ENCODE measurements at places on chromosomes 4 and X.

DNA sequence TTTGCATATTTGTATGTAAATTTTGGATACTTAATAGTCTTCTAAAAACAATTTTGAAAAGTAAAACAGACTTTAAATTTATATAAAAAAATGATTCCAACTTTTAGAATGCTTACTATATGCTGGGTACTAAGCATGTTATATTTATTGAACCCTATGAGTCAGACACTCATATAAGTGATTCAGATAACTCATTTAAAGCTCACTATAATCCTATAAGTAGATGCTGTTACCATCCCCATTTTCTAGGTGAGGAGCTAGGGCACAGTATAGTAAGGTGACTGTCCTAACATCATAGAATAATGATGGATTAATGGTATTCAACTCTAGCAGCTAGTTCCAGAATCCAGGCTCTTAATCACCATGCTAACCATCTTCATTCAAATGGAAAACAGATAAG is 877.0 kb upstream of the GRID2 start:
- DNase-seq: no peak

GRCh38 chr4:113513382-113513781 is 248.2 kb downstream of the CAMK2D start:
- DNase-seq: no peak

DNA sequence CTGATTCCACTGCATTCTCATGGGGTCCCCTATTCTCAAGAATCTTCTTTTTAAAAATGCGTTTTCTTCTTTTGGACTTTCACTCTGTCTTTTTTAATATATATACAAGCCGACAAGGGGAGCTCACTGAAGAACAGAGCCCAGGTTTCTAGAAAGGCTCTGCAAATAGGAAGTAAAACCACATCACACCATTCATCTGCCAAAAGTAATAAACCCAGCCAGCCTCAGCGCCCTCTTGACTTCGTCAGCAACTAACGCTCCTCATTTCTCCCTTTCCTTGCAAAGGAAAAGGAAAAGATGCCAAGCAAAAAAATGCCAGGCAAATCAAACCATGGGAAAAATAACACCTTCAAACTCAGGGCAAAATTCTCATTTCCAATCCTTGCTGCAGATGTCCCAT is 136.4 kb downstream of the HHIP start:
- DNase-seq: no peak

- DNase-seq: no peak
These were observed 139.5 kb downstream of the TBL1X start for GRCh38 chrX:9604111-9604907.

DNA sequence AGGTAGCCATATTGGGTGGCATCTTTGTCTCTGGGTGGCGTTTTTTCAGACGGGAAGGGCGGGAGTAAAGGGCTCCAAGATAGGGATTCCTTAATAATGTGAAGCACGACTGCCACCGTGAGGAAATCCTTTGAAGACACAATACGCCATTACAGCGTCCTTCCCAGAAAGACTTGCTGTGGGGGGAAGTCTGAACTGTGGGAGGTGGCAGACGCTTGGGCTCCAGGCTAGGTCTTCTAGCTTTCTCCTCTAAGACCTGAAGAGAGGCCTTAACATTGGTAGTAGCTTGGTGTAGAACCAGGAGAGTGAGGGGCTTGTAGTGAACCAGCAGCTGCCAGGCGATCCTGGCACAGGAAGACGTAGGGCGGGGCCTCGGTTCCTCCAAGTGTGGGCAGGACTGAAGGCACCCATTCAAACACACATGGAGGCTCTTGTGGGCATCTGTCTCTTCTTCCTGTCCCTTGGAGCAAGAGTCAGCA is 197.3 kb downstream of the OR13H1 start:
- DNase-seq: no peak

- DNase-seq: no peak
These were observed 61.8 kb upstream of the SFRP2 start for GRCh38 chr4:153850533-153851280.

DNA sequence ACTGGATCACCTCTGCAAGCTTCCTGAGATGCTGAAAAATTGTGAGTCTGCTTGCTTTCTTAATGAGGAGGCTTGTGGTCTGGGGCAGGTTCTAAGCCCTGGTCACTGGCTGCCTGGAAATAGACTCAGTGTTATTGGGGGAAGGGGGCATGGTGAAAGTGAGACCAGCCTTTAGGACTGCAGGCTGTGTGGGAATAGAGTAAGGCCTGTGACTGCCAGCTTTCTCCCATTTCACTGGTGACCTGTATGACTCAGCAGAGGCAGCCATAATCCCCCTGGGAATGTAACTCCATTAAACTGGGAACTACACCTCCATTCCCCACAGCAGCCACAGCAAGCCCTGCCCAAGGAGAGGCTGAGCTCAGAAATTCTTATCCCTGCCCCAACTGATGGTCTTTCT is 55.9 kb upstream of the IL15 start:
- no peak for DNase-seq

DNA sequence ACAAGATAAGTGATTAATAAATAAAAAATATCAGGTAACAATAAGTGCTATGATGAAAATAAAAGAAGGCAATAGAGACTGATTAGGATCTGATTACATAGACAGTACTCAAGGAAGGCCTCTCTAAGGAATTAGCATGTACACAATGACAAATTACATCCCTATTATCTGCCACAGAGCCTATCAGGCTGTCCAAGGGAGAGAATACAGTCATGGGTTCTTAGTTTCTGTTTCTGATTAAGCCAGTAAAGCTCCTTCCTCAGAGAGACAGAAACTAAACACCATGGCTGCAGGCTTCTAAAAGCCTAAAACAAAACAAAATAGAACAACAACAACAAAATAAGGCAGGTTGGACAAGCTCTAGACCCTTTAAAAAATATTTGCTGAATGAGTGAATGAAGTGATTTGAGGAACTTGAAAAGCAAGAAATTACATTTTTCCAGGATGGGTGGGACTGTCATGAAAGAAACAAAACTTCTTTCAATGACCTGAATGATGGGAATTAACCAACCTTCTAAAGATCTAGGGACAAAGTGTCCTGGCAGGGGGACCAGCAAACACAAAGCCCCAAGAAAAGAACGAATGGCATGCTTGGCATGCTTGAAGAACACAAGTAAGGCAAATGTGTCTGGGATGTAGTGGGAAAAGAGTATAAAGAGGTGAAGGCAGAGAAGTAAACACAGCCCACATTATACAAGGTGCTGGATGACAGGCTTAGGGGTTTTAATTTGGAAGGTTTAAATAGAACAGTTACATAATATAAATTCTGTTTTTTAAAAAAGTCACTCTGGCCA is 44.1 kb downstream of the NAA11 start:
- DNase-seq: no peak

- no peak for DNase-seq
These were observed 52.7 kb downstream of the TMEM164 start for GRCh38 chrX:110055616-110056015.

DNA sequence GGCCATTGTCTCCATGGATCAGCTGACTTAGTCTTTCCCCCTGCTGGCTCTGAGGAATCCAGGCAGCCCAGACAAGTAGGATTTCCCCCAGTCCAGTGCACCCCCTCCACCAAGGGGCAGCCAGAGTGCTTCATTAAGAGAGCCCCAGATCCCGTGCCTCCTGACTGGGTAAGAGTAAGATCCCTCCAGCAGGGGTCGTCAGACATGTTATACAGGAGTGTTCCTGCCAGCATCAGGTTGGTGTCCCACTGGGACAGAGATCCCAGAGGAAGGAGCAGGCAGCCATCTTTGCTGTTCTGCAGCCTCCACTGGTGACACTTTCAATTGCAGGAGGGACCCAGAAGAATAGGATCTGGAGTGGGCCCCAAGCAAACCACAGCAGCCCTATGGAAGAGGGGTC is 29.0 kb upstream of the INPP4B start:
- no peak for DNase-seq

GRCh38 chrX:43964936-43965335 is 8.3 kb downstream of the NDP start:
- DNase-seq: no peak

- no peak for DNase-seq
These were observed 5.0 kb downstream of the MSMO1 start for GRCh38 chr4:165332502-165332901.

DNA sequence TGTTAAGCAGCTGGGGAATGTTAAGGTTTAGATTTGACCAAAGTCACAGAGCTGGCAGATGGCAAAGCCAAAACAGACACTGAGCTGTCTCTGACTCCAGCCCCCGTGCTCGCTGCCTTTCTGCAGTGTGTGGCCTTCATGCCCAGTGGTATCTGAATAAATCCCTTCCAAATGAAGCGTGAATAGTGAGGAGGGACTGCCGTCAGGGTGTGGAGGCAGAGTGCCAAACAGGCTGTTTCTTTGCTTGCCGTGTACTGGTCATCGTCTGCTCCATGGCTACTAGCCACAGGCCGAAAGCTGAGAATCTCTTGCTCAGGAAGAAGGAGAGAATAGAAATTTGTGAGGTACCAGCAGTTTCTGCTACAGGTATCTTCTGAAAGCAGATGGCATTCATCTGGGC is 19.7 kb downstream of the PRIMPOL start:
- DNase-seq: no peak

DNA sequence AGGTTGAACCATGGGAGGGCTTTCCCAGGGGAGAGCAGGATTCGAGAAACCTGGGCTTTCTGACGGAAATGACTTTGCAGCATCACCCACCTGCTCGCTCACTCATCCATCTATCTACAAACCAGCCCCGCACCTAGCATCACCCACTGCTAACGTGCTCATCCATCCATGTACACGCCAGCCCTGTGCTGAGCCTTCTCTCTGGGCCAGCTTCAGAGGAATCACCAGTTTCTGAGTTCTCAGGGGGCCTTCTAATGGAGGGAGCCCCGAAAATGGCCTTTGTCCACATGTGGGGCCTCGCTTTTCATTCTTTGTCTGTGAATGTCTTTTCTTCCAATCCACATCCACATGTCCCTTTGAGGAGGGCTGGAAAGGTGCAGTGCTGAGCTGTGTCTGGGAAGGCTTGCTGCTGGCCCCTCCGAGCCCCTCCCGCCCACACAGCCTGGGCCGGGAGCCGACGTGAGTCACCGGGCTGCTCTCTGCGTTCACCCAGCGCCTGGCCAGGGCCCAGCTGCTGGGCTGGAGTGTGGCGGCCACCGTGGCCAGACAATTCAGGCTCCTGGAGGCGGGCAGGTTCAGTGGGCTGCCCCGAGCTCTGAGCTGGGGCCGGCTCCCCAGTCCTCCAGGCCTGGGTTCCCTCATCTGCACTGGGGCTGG is 14.7 kb downstream of the SORCS2 start:
- no peak for DNase-seq

GRCh38 chr4:64747919-64748715 is 338.9 kb upstream of the TECRL start:
- no peak for DNase-seq

GRCh38 chr4:42914937-42915336 is 22.4 kb downstream of the GRXCR1 start:
- DNase-seq: no peak

GRCh38 chr4:130026185-130026584 is 930.2 kb downstream of the C4orf33 start:
- DNase-seq: no peak

GRCh38 chrX:41785685-41786084 is 61.7 kb downstream of the GPR82 start:
- no peak for DNase-seq

DNA sequence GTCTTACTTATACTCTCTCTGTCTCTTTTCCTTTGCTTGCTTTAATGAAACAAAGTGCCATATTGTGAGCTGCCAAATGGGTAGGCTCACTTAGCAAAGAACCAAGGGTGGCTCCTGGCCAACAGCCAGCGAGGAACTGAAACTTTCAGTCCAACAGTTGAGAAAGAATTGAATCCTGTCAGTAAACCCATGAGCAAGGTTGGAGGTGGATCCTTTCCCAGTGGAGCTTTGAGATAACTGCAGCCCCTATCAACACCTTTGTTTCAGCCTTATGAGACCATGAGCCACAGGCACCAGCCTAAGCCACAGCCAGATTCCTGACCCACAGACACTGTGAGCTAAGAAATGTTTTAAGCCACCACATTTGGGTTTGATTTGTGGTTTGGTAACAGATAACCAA is 362.2 kb downstream of the PDGFC start:
- no peak for DNase-seq

GRCh38 chrX:154378059-154378798 is 866 bp upstream of the EMD start:
- no peak for DNase-seq

GRCh38 chrX:153972368-153973126 is at the start of gene TMEM187:
TSS of gene TMEM187 (plus strand) at chrX:153972754. CDS start at chrX:153982063, 9,309 bp downstream.
- peak; percentile 76 for DNase-seq

DNA sequence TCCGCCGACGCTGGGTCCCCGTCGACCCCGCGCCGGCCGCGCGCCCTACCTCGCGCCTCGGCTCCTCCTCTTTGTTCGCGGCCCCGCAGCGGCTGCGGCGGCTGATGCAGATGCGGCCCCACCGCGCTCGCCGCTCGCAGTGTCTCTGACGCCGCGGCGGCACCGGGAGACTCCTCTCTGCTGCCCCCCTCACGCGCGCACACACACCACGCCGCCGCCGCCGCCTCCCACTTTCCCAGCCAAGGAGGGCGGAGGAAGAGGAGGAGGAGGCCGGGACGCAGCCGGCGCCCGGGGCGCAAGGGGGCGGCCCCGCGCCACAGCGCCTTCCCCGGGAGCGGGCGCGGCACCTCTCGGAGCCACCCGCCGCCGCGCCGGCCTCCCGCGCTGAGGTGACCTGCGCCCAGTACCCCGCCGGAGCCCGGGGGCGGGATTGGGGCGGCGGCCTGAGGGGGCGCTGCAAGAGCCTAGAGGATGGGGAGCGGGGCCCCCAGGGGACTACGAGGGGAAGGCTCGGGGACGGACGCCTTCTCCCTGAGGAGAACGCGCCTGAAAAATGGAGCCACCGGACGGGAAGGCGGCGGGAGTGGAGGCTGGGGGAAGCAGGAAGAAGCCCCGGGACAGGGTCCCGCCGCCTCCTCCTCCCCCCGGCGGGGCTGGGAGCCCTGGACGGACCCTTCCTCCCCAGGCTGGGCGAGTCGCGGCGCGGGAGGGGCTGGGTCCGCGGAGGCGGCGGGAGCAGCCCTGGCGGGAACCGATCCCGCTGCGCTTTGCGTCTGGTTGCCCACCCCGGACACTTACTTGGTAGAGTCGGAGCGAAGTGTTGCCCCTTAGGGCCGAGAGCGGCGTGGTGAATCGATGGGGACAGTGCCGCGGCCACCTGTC is at the start of gene SH3RF1:
Gene SH3RF1 (minus strand): TSS at position 147 of the 882 bp plus-strand sequence. CDS start 1,744 bp downstream, outside the sequence.
- DNase-seq: peak; percentile 83

GRCh38 chr4:18691431-18692200 is 670.1 kb upstream of the LCORL start:
- no peak for DNase-seq

DNA sequence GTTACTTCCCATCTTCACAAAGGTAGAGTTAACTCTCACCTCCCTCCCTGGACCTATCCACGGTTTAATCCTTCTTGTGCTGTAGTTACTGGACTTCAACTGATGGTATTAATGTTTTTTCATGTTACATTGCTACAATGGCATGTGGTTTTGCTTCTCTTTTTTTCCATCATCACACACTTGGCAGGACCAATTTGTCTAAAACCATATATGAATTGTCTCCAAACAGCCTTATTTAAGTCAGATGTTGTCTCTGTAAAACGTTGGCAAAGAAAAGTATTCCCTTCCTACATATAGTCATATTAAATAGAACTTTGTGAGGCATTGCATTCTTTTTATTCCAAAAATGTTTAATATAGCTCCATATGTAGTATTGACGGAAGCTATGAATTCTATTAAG is 15.5 kb downstream of the PRRG1 start:
- no peak for DNase-seq

Data from RWPE2 (cell line).